ENCODE measurements at places on chromosomes 1 and 21.
A peak's percentile ranks its signal among the peaks of the same experiment; 100 is the strongest.

DNA sequence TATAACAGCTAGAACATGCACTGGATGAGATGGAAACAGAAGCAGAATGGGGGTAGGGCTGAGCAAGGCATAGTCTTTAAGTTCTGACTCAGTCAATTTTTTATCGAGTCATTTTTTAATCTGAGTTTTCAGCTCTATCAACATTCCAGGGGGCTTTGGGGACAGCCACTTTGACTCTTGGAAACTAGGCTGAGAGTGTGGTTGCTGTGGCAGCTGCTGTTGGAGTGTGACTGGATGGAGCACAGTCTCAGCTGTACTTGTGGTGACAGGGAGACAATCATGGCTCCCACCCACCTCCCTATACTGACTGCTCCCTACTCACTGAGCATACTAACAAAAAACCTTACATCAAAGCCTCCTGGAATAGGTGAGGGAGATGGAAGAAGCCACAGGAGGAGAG, 25.0 kb downstream of the GJA5 start:
- DNase-seq, result no peak

DNA sequence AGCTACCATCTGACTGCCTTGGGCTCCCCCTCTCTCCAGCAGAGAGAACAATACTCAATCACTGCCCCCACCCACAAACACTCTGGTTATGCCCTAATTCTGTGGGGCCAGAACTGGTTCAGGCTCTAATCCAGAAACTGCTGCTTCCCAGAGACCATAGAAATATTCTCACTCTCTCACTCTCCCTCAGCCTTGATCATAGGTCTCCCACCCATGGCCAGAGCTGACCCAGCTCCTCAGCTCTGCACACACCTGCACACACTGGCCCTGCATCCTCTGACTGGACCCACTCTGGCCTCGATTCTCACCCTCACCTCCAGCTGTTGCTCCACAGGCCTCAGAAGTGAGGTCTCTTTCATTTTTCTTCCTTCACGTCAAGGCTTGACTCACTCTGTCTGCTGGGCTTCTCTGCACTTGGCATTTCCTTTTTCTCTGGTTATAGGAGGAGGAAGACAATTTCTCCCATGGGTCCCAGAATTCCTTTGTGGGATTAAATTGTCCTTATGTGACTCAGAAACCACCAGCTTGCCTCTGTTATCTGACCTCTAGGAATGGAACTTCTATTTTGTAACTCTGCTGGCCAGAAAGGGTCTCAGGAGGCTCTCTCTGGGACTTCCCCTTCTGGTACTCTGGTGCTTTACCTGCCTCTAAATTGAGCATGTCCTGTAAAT, 15.6 kb upstream of the ZMYM6 start:
- DNase-seq, result no peak

GRCh38 chr1:149936992-149937705, 470 bp upstream of the MTMR11 start:
- DNase-seq, result no peak

DNA sequence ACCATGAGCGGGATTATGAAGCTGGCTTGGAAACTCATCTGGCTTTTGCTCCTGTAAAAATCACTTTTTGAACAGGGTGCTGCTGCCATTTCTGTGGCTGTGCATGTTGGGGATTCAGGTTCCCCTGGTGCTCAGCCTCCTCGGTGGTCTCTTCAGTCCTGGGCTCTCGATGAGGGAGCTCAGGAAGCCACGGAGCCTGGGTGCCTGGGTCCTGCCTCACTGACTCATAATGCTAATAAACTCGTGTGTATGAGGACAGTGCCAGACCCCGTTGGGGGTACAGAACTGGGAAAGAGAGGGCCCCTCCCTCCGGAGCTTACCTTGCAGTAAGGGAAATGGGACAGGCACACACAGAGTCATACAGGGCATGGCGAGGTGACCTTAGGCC, 5.8 kb downstream of the COQ8A start:
- no peak for DNase-seq

DNA sequence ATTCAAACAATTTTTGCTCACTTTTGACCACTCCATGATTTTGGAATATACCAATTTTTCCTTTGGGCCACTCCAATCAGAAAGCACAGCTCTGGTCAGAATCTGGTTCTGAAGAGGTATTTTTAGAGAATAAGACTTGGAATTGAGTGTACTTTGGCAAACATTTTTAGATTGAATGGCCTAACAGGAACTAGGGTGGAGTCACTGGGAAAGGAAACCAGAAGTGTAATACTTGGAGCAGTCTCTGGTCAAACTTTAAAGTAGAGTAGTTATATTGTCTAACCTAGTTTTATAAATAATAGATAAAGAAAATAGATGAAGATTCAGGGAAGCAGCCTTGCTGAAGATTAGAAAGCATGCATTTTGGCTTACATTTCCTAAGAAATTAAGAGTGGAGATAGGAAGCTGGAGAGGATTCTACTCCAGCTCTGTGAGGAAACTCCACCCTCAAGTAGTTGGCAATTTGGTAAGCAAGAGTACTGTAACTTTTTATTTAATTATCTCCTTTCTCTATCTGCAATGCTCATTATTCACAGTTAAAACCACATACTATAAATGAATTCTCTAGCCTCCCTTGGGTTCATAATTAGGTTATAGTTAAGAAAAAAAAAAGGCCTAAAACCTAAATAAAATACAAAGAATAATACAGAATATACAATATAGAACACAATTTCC, 15.8 kb downstream of the STIL start:
- DNase-seq, result no peak

- no peak for DNase-seq
These were observed 125.8 kb downstream of the XPR1 start for GRCh38 chr1:180757657-180758056.

DNA sequence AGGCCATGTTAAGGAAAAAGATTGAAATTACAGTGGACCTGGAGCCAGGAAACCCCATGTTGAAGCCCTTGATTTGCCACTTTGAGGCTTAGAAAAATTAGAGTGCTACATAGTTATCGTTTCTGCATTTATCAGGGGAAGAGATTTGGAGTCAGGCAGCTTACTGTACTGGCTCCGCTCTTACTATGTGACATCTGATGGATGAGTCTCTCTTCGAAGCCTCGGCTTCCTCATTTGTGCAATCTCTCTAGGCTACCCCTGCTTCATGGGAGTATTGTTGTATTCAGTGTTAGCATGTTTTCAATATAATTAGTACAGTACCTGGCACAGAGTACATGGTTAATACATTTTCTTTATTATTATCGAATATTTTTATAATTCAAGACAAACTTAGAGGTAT, 480.4 kb upstream of the USP24 start:
- no peak for DNase-seq

- no peak for DNase-seq
These were observed 39.7 kb upstream of the CHODL start for GRCh38 chr21:18204931-18205330.

DNA sequence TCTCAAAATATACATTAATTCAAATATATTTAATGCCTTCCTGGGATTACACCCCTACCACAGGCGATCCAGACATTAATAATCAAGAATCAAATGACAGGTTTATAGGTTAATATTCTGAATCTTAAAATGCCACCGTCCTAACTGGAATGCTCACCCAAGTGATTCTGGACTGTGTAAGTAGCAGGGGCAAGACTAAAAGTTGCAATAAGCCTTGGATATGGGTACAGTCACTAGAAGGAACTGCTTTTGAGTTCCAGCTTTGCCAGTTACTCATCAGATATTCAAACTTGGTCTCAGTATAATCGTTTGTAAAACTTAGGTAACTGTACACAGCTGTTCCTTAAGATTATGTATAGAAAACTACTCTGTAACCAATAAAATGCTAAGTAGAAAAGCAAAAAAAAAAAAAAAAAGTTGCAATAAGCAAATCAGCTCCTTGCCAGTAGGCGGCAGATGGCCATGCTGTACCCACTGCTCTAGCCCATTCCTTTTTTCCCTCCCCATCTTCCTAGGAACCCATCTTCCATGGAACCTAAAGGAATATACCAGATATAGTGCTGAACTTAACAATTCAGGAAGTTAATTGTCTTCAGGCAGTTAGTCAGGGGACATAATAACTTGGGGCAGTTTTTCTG, 10.5 kb downstream of the RO60 start:
- no peak for DNase-seq

DNA sequence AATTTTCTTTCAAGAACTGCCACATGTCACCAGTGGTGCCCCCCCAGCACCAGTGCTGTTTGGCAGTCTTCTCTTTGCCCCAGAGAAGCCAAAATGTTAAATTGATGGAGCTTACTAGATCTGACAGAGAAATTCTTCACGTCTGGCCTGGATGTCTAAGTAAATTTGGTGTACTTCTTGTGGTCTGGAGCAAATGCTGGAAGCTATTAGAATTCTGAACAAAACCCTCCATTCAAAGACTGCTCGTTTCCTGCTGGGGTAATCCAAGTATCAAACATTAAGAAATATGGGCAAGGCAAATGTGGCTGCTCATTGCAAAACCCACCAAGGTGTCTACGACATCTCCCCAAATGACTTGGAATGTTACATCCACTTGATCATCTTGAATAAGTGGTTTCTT, 92.3 kb downstream of the ROR1 start:
- no peak for DNase-seq

- peak; percentile 26 for DNase-seq
These were observed 10.7 kb upstream of the ELF3 start for GRCh38 chr1:201999625-202000238.

- no peak for DNase-seq
These were observed 8.6 kb downstream of the ALPL start for GRCh38 chr1:21517660-21518480.

DNA sequence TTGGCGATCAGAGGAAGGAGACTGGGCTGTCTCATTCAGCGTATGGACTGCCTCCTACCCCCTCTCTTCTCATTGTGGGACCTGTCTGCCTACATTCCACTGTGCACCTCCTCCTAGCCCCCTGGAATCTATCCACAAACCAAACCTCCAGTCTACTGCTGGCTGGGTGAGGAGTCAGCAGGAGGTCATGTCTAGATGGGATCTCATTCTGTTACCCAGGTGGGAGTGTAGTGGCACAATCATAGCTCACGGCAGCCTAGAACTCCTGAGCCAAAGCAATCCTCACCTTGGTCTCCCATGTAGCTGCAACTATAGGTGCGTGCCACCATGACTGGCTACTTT, 18.0 kb upstream of the TTC22 start:
- no peak for DNase-seq

DNA sequence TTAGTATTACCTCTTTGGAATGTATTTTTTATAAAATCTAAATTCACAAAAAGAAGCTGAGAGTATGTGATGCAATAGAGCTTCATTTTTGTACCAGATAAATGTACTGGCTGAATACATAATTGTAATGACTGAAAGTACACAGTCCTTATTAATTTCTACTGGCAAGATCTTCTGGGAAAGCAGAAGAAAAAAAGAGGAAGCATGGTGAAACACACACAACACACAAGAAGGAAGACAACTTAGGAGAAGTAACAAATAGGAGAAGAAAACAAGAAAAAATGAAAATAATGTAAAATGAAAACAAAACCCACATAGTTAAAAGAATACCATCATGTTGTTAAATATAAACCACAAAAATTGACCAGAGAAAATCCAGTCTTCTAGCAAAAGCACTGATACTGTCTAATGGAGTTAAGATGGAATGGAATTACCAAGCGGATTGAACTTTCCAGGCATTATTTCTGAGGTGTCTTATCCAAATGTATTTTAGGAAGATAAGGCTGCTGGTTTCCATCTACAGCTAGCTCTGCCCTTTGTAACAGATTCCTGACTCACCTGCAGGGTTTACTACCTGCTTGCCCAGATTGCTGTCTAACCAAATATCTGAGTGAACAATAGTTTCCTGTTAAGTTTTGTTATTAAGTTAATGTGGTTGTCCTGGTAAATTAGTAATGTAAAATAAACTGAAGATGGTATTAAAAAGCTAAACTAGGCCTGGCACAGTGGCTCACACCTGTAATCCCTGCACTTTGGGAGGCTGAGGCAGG, 4.5 kb upstream of the COP1 start:
- no peak for DNase-seq

- no peak for DNase-seq
These were observed 110.9 kb downstream of the NTPCR start for GRCh38 chr1:233061265-233061664.

DNA sequence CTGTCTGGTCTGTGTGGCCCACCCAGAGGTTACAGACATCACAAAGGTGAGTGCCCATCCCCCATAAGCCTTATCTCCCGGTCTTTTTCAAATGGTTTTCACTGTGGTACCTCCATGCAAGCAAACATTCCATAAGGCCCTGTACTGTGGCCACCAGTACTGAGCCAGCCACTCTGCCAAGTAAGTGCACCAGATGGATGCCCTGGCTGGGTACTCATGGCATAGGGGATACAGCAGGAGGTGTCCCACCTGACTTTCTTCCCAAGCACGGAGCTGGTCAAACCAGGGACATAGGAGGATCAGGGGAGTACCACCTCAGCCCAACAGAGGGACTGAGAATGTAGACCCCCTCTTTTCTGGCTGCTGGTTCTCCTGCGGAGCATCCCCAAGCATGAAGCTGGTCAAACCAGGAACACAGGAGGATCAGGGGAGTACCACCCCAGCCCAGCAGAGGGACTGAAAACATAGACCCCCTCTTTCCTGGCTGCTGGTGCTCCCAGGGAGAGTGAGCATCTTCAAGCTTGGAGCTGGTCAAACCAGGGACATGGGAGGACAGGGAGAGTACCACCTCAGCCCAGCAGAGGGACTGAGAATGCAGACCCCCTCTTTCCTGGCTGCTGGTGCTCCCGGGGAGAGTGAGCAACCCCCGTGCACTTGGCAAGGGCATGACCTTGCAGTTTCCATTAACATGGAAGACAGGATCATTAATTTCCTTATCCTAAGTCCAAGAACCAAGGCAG, 81.8 kb upstream of the KLHDC7A start:
- no peak for DNase-seq

GRCh38 chr1:31954607-31955283, 16.6 kb upstream of the PTP4A2 start:
- DNase-seq, result no peak

GRCh38 chr1:42144711-42145388, 8.4 kb upstream of the GUCA2B start:
- peak; percentile 13 for DNase-seq

DNA sequence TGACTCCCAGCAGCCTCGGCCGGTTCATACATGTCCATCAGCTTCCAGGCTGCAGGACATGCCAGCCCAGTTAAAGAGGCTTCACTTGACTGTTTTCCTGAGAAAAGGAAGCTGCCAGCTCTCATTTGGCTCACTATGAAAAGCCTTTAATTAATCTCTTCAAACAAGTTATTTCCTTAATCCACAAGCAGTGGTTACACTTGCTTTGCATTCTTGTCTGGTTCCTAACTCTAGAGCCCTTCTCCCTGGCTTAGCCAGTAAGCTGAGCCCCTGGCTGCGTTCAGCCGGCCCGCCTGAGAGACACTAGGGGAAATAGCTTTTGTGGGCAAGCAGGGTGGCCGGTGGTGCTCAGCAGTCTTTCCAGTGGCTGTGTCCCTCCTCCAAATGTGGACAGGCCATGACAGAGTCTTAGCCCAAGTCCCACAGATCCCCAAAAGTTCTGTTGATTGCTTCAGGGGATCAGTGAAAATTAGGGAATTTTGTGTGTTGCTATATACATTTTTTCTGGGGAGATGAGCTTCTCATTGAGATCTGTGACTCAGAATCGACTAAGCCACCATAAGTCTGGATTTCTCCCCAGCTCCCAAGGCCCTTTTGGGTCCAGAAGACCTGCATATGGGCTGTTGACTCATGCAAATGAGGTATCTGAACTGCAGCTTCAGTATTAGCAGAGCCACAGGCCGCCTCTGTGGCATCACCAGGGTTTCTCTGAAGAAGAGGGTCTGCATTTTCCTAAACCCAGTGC, 10.1 kb downstream of the ATF3 start:
- no peak for DNase-seq

- DNase-seq, result no peak
These were observed 716.4 kb upstream of the ADAMTS5 start for GRCh38 chr21:27683292-27683691.

GRCh38 chr1:103459346-103459745, 66.2 kb upstream of the RNPC3 start:
- no peak for DNase-seq
